ENCODE measurements at places on chromosomes 3 and 15. TPM values are rescaled to one million over a fixed set of nuclear protein-coding genes. Genes with fewer than 3 reads are reported as not detected.

DNA sequence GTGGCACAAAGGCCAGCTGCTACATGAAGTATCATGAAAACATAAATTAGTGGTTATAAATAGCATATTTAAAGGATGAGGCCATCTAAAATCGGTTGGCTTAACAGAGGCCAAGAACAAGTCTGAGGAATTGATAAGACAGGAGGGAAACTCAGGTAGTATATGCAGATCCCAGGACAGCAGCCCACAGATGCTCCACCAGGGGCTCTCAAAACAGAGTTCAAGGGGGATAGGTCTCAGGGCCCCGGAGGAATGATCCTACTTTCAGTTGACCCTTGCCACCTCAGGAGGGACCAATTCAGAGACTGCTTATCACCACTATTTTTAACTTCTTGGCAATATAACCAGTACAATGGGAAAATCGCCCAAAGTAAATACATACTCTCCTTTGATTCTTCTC is 56.8 kb downstream of the RORA start:
- no peaks in the 10 kb centered on the region for H3K36me3 ChIP-seq
- H3K27ac ChIP-seq = no peak overlapping the region
- peaks cover 24% of the 10 kb centered on the region for H3K4me1 ChIP-seq
- H3K27me3 ChIP-seq = peaks cover 33% of the 10 kb centered on the region

GRCh38 chr15:41487802-41488201 is 5.9 kb upstream of the ITPKA start:
- peaks cover 20% of the 10 kb centered on the region for H3K27me3 ChIP-seq
- peak overlapping the region; percentile 18 for H3K4me3 ChIP-seq
- peaks cover 11% of the 10 kb centered on the region for H3K36me3 ChIP-seq
- DNase-seq = no peak
- peak overlapping the region; percentile 73 for H3K27ac ChIP-seq

DNA sequence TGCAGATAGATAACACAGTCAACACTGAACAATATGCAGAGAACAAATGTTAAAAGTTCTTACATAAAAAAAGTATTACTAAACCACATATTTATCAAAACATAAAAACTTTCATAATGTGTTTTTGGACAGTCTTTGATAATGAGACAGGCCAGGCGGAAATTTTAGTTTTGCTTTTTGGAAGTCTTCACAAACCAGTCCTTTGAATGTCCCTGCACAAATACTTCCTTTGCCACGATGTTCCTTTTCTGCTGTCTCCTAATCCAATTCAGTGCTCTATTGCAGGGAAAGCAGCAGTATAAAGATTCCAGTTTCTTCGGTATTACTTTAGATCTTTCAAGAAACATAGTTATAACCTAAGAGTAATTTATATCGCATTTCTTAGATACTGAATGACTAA is 135.9 kb downstream of the TBL1XR1 start:
- no peak overlapping the region for H3K4me3 ChIP-seq
- no peak for DNase-seq
- H3K36me3 ChIP-seq = peaks cover 36% of the 10 kb centered on the region
- no peak overlapping the region for H3K27ac ChIP-seq
- peaks cover 21% of the 10 kb centered on the region for H3K4me1 ChIP-seq

CRABP1 gene
- total RNA-seq = not detected

Measured in activated CD8-positive, alpha-beta memory T cell treated with anti-CD3 and anti-CD28 coated beads, Interleukin-2, amount 10 ng/mL, durations not matched to agents 7 days and 5 days (primary cell).